T follicular helper cell (primary cell): ENCODE measurements at places on chromosomes 3 and 15.

DNA sequence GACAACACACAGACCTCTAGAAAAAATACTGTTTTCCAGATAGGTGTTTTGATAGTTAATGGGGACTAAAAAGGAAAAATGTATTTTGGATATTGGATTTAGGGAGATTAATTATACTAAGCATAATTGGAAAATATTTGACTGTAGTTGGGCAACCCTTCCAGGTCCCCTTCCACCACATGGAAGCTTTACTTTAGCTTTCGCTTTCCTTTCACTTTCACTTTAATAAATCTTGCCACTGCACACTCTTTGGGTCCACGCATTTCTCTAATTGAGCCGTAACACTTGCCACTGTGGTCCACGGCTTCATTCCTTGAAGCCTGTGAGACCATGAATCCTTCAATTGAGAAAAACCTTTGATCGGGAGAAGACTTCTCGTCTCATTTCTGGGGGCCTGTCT lies 15.5 kb downstream of the GLDN start:
- DNase-seq = no peak

- DNase-seq = no peak
Observed at GRCh38 chr3:112734171-112734570, 93.2 kb upstream of the CCDC80 start.

- no peak for DNase-seq
Observed at GRCh38 chr3:136251511-136251910, 1.4 kb downstream of the PCCB start.

DNA sequence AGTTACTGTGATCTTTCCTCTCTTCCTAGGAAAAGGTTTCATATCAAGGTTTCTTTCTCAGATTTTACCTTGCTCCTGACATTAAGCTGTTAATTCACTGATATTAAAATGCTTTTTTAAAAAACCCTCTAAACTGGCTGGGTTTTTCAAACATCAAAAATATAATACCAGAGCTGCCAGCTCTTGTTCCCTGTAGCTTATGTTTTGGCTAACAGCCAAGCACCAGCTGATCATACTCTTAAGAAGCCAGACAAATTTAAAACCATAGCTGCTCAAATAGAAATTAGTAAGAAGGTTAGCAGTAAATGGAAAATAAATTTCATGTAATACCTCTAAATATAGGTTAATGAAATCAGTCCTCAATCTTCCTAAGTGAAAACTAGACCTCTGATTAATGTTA lies 657.5 kb downstream of the GRM7 start:
- no peak for DNase-seq

GRCh38 chr3:115814778-115815380 lies 191.6 kb downstream of the GAP43 start:
- DNase-seq = peak; percentile 50

- no peak for DNase-seq
Observed at GRCh38 chr3:196749125-196749524, 9.5 kb downstream of the PAK2 start.

DNA sequence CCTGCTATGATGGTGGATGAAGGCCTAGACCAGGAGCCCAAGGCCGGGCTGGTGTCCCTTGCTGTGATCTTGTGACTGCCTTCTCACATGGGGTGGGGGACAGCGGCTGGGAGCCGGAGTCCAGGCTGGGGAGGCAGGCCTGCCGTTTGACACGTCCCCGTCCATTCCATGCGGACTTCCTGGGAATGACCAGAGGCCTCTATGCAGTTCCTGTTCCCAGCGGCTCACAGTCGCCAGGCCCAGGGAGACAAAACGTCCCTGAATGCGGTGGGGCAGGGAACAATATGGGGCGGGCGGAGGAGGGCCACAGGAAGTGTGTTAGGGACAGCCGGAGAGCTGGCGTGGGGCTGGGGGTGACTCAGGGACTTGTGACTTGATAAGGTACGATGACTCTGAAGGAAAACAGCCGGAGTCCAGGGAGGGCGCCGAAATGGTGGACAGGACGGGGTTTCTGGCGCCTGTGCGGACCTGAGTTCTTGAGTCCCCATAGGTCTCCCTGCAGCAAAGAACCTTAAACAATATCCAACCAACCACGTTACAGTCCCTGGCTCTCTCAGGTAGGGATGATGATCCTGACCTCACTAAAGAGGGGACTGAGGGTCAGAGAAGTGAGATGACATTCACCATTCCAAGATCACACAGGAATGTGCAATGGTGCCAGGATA lies 40.5 kb upstream of the SMAD6 start:
- no peak for DNase-seq

DNA sequence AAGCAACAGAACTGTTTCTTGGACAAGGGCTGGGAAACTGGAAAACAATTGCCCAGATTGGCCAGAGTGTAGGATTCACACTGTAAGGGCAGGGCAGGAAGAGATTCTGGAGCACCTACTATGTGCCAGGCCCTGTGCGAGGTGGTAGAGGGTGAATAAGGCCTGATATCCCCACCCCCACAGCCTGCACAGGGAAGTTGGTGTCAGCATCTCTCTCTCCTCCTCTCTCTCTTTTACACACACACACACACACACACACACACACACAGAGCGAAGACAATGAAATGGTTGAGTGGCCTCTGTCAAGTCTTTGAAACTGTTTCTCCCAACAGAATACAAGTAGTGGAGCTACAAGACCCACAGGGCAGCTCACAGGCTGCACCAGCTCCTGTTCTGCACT lies 47.1 kb upstream of the SLCO2A1 start:
- DNase-seq = no peak

GRCh38 chr3:150921209-150921608 lies 16.0 kb upstream of the MINDY4B start:
- no peak for DNase-seq
